ENCODE measurements at places on chromosomes 16 and 17.

GRCh38 chr17:55737976-55738501 lies 12.8 kb upstream of the PCTP start:
- no peak for DNase-seq

DNA sequence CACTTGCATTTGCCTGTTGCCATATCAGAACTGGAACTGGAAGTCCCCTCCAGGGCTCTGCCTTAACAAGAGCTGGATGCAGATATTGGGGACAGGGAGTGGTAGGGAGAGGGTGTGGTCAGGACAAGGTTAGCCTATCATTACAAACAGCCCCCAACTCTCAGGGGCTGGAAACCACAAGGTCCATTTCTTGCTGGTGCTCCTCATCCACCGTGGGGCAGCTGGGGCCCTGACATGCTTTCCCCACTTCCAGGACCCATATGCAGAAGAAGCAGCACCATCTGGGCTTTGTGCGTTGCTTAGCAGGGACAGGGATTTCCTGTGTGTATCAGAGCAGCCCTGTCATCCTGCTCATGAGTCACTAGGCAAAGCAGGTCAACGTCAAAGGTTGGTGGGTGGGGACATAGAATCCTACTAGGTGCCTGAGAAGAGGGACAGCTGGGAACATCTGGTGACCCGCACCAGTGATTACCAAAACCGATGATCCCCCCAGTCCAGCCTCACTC lies 26.9 kb downstream of the RGS9 start:
- no peak for DNase-seq

- no peak for DNase-seq
Measured at GRCh38 chr16:9843424-9844018, 338.7 kb downstream of the GRIN2A start.

GRCh38 chr17:73586921-73587602 lies 57.2 kb downstream of the SDK2 start:
- DNase-seq = no peak

DNA sequence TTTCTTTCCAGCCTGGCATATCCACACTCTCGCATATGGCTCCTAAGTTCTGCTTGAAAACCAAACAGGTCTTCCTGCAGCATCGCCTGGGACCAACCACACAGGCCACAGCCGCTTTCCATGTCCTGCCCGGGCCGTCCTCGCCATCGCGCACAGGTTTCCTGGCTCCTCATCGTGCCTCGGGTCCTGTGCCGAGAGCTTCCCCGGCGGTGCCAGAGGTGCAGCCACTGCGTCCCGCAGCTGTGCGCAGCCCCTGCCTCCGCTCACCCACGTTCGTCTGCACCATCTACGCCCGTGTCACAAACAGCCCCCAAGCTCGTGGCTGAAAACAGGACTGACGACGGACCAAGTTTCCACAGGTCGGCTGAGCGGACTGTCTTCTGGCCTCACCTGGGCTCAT lies 6.3 kb upstream of the ZFPM1 start:
- DNase-seq = no peak

All from stimulated activated CD8-positive, alpha-beta memory T cell treated with anti-CD3 and anti-CD28 coated beads, Interleukin-4, amount 100 ng/mL, for 1 hour (primary cell).